GM12878 (cell line): ENCODE measurements at places on chromosomes 3 and 15. TPM values are rescaled to one million over a fixed set of nuclear protein-coding genes. Genes with fewer than 3 reads are reported as not detected.

The NPAP1 gene
- not detected in 2 replicates for total RNA-seq

The GOLGA8G gene
- total RNA-seq = not detected in 2 replicates

The RIOX2 gene
- total RNA-seq = 32.8 and 35.0 TPM in 2 replicates

GRCh38 chr3:177610686-177611633 lies 413.7 kb upstream of the TBL1XR1 start:
- DNase-seq = no peak
- H3K36me3 ChIP-seq = no peaks in the 10 kb centered on the region

DNA sequence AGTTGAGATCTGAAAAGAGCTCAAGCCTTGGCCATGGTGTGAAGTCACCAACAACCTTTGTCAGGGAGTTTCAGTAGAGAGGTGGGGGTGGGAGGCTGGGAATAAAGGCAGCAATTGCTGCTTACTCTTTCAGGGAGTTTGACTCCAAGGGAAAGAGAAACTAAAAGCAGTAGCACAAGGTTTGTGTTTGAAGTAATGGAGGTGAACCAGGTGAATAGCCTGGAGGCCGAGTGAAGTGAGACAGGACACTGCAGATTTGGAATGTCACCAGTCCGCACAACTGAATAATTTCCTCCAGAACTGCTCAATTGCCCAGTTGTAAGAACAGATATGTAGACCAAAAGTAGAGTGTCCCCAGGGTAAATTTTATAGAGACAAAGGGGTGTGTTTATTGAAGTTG lies 44.1 kb downstream of the CD86 start:
- peaks cover 74% of the 10 kb centered on the region for H3K4me1 ChIP-seq
- H3K27ac ChIP-seq = no peak overlapping the region
- H3K27me3 ChIP-seq = no peaks in the 10 kb centered on the region
- no peak overlapping the region for H3K4me3 ChIP-seq

DNA sequence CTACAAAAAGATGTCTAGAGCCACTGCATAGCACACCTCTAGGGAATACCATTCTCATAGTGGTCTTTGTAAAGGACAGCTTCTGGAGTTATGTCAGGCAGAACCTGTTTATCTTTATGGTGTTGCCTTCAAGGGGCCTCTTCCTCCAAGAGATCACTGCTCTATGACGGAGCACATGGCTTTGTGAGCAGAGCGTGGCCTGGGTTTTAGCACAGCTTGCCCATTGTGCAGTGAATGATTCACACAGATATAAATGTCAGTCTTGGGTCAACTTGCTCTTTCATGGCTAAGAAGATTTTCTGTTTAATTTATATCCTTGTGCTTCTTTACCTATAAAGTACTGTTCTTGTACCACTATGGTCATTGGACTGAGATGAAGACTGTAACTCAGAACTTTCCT lies 41.5 kb upstream of the RBMS3 start:
- H3K27me3 ChIP-seq = no peaks in the 10 kb centered on the region
- DNase-seq = no peak
- H3K4me1 ChIP-seq = no peaks in the 10 kb centered on the region
- no peak overlapping the region for H3K4me3 ChIP-seq

GRCh38 chr3:129927072-129927471 lies 33.6 kb upstream of the TMCC1 start:
- H3K4me1 ChIP-seq = no peaks in the 10 kb centered on the region
- H3K36me3 ChIP-seq = no peaks in the 10 kb centered on the region
- DNase-seq = no peak
- no peak overlapping the region for H3K4me3 ChIP-seq
- no peaks in the 10 kb centered on the region for H3K27me3 ChIP-seq

DNA sequence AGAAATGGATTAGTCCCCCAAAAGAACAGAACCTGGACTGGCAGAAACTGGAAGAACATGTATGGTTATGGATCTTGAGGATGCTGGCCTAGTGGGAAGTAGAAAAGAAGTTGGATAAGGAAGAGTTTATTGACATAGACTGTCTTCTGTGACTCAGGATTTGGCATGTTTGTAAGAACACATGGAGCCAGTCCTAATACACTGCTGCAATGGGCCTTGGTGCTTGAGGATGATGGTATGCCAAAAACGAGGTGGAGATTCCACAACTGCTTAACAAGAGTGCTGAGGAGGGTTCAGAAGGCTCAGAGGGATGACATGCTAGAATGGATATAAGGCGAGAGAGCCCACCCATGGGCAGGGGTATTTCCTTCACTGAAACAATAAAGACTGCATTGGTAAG lies 22.4 kb downstream of the LZTFL1 start:
- no peaks in the 10 kb centered on the region for H3K27me3 ChIP-seq
- DNase-seq = no peak
- H3K27ac ChIP-seq = no peak overlapping the region
- no peaks in the 10 kb centered on the region for H3K4me1 ChIP-seq

DNA sequence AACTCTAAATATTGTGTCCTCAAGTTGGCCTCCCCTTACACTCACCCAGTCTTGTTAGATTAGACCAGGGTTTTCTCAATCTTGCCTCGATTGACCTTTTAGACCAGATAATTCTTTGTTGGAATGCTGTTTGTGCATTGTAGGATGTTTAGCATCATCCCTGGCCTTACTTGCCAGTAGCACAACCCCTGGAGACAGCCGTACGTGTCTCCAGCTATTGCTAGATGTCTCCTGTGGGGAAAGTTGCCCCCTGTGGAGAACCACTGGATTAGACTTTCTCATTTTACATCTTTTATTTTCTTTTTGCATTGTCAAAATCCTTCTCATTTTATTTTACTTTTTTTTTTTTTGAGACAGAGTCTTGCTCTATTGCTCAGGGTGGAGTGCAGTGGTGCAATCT lies 2.2 kb downstream of the WDR6 start:
- no peak overlapping the region for H3K4me3 ChIP-seq
- H3K4me1 ChIP-seq = peaks cover 16% of the 10 kb centered on the region
- H3K36me3 ChIP-seq = peaks cover 14% of the 10 kb centered on the region

GRCh38 chr3:105762749-105763658 lies 105.8 kb downstream of the CBLB start:
- DNase-seq = no peak
- peaks cover 11% of the 10 kb centered on the region for H3K4me1 ChIP-seq
- H3K36me3 ChIP-seq = peaks cover 8% of the 10 kb centered on the region; the same call in 1 of the 2 replicates
- H3K4me3 ChIP-seq = no peak overlapping the region

- DNase-seq = no peak
- H3K27ac ChIP-seq = no peak overlapping the region
- no peaks in the 10 kb centered on the region for H3K4me1 ChIP-seq
Observed at GRCh38 chr15:29131840-29132420, 137.7 kb downstream of the NSMCE3 start.

- peaks cover 46% of the 10 kb centered on the region for H3K36me3 ChIP-seq
- H3K27ac ChIP-seq = no peak overlapping the region
- peaks cover 14% of the 10 kb centered on the region for H3K4me1 ChIP-seq
- no peak for DNase-seq
- no peaks in the 10 kb centered on the region for H3K27me3 ChIP-seq
Observed at GRCh38 chr3:50251220-50251619, 15.2 kb downstream of the GNAI2 start.

- no peaks in the 10 kb centered on the region for H3K27me3 ChIP-seq
- H3K4me3 ChIP-seq = no peak overlapping the region
- no peaks in the 10 kb centered on the region for H3K36me3 ChIP-seq
Observed at GRCh38 chr3:39468108-39468436, 592 bp downstream of the MOBP start.

- no peak overlapping the region for H3K4me3 ChIP-seq
- no peaks in the 10 kb centered on the region for H3K36me3 ChIP-seq
- no peak for DNase-seq
- no peak overlapping the region for H3K27ac ChIP-seq
- H3K4me1 ChIP-seq = no peaks in the 10 kb centered on the region
Observed at GRCh38 chr3:181709537-181710279, 2.0 kb upstream of the SOX2 start.

DNA sequence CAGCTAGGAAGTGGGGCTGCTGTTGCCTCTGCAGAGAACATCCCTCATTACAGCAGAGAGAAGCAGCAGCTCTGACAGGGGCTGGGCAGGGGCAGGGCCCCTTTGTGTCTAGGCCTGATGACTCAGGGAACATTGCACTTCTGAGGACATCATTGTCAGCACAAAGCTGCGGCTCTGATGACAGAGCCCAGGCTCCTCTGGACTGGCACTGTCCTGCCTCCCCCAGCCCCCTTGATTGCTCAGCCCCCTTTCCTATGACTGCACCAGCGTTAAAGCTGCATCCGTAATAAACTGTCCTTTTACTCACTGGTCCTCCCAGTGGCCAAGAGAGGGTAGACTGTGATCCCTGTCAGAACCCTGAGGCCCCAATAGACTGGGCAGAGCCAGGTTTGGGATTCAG lies 18.3 kb downstream of the TRH start:
- no peaks in the 10 kb centered on the region for H3K36me3 ChIP-seq
- DNase-seq = no peak
- no peaks in the 10 kb centered on the region for H3K4me1 ChIP-seq
- no peaks in the 10 kb centered on the region for H3K27me3 ChIP-seq
- no peak overlapping the region for H3K27ac ChIP-seq

DNA sequence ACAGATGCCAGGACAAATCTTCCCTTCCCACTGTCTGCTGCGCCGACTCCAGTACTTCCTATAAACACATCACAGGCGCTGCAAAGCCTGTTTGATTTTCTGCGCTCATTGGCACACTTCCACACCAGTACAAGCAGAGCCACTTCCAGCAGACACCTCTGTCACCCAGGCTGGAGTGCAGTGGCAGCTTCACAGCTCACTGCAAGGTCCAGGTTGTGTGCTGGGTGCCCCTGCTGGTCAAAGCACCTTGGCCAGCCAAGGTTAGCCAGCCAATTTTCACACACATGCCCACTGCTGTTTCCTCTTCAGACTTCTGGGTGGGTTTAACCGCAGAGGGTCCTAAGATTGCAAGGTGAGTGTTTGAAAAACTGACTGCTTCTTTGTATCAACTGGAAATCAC lies 4.9 kb downstream of the CHDH start:
- peaks cover 33% of the 10 kb centered on the region for H3K4me1 ChIP-seq
- no peak overlapping the region for H3K4me3 ChIP-seq
- no peaks in the 10 kb centered on the region for H3K27me3 ChIP-seq
- no peak for DNase-seq

- H3K36me3 ChIP-seq = peaks cover 38% of the 10 kb centered on the region
- H3K27me3 ChIP-seq = no peaks in the 10 kb centered on the region
- H3K27ac ChIP-seq = peak overlapping the region; percentile 10; the same call in 1 of the 2 replicates
- H3K4me1 ChIP-seq = peaks cover 4% of the 10 kb centered on the region; the same call in 1 of the 2 replicates
- H3K4me3 ChIP-seq = no peak overlapping the region
Observed at GRCh38 chr3:171206283-171206682, 179.8 kb upstream of the SLC2A2 start.

DNA sequence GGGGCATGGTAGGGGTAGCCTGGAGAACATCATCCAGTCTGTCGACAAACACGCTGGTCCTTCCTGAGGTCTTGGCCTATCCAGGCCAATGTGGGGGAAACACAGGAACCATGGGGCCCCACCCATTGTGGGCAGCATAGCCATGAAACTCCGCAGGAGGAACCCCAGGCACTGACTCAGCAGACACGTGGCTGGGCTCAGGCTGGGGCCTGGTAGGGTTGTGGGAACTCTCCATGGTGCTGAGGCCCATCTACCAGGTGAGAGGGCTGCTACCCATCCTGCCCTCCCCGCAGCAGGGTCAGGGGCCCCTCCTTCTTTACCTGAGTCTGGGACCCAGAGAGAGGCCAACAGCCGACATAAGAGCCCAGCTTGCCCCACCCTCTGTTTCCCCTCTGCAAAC lies 22.6 kb upstream of the CACNA2D2 start:
- H3K27ac ChIP-seq = no peak overlapping the region
- DNase-seq = no peak
- no peaks in the 10 kb centered on the region for H3K4me1 ChIP-seq
- H3K4me3 ChIP-seq = no peak overlapping the region
- H3K36me3 ChIP-seq = no peaks in the 10 kb centered on the region

DNA sequence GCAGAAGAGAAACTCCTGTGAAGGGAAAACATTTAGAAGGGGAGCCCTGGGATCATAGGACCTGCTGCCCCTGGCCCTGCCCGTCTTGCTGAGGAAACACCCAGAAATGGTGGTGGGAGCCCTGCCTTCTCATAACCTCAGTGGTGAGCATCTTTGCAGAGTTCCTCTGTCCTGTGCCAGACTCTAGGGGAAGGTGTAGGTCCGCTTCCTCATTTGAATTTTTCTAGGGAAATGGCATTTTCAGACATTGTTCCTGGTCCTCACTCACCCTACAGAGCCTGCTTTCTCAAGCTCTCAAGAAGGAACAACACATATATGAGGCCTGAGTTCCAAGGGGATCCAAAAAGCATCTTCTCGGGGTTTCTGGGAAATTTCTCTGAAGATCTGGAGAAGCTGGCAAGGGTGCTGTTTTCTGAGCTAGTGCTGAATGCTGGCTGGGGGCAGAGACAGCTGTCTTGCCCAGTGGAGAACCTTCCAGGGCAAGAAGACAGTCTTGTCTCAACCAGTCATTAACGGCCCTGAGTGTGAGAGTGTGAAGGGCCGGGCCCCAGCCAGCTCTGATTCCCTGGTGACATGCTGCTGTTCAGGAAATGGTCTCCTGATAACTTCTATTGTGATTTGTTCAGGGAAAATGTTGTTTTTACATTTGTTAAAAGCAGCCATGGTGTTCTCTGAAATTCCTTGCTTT lies 283.1 kb upstream of the LRRFIP2 start:
- peaks cover 9% of the 10 kb centered on the region for H3K27me3 ChIP-seq
- H3K36me3 ChIP-seq = no peaks in the 10 kb centered on the region
- H3K4me3 ChIP-seq = no peak overlapping the region
- no peak overlapping the region for H3K27ac ChIP-seq
- DNase-seq = no peak

DNA sequence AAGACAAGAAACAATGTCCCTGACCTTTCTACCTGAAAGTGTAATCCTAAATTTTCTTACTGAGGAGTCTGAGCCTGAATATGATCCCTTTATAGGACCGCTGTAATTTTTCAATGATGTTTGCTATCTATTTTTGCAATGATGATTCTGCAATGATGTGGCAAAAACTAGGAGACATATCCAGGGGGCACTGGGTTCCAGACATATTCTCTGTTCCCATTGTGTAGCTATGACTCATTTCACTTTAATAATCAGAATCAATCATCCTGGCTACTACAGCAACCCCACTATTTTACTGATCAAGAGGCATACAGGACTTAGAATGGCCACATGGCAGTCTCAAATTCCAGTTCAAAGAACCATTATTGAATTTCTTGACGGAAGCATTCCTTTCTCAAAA lies 85.9 kb downstream of the AQR start:
- no peaks in the 10 kb centered on the region for H3K4me1 ChIP-seq
- no peaks in the 10 kb centered on the region for H3K27me3 ChIP-seq
- no peak for DNase-seq
- H3K27ac ChIP-seq = no peak overlapping the region

DNA sequence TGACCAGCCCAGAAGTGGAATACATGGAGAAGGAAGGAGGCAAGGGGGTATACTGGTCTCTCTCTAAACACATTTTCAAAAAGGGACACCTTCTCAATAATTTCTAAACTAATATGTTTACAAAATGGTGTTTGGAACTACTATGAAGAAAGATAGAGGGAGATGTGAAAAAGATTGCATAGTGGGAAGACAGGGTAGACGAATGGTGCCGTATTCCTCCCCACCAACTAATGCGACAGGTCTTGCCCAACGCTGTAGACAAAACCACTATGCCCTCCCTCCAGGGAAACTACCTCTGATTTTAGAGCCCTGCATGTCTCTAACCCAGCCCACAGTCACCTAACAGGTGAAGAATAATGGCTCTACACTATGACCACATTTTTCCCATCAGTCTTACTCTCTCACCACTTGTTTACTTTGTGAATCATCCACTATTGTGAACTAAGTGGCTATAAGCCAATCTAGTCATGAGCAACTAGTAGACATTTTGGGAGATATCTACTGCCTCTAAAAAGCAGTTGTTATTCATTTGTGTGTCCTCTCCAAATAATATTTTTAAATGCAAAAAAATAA lies 108.2 kb upstream of the UBE2E2 start:
- H3K36me3 ChIP-seq = no peaks in the 10 kb centered on the region
- H3K27me3 ChIP-seq = no peaks in the 10 kb centered on the region
- DNase-seq = no peak
- no peak overlapping the region for H3K27ac ChIP-seq
